ENCODE measurements at places on chromosomes 2 and 18.

DNA sequence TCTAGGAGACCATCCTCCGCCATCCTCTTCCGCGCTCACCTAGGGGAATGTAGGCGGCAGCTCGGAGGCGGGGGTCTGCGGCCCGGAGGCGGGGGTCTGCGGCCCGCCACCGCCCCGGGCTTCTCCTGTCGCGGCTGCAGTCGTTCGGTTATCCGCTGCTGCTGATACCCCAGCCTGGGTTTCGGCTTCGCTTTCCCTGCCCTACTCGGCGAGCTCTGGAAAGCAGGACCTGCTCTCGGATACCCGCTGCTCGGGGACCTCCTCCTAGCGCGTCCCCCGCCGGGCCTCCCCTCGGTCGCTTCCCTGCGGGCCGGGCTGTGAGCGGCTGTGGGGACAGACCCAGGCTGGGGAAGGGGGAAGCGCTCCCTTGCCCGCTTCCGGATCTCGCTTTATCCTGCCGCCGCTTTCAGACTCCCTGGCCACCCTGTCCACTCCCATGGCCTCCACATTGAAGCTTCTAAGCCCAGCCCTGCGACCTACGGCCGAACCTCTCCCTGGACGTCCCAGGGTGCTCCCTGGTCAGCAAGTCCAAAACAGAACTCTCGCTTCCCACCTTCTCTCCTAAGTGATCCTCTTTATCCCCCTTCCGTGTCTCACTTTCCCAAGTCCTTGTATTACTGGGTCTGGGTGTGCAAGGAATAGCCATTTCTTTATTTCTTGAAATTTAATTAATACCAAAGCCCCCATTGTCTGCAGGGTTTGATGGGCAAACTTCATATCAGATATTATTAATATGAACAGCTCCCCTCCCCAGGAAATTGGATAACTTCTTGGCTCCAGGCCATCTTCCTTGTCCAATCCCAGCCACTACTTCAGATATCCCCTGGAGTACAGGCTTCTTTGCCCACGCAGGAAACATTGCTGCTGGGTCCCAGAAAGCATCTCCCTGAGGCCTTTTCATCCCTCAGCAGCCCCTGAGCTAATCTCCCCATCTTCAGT, 769 bp downstream of the FKBP1B start:
- DNase-seq = no peak

- DNase-seq = no peak
These were observed 11.3 kb upstream of the TMEM214 start for GRCh38 chr2:27021253-27022049.

DNA sequence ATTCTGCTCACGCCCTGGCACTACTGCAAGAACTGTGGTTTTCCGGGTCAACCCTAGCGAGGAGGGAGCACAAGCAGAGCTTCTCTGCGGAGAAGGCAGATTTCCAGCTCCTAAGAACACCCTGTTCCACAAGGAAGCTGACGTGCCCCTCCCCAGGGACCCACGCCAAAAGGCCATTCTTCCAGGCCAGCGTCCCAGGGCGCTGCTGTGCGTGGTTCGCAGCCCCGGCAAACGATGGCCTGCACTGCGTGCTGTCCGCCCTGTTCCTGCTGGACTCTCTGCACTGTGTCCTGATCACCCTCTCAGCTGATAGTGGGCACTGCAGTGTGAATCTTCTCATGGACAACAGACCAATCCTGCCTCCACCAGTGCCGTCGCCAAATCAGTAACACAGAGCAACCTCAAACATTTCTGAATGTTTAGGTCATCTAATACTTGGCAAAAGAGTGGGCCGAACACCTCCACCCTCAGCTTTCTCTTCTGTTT, 49.1 kb downstream of the ADI1 start:
- peak; percentile 74 for DNase-seq

GRCh38 chr2:57543211-57543610, 503.4 kb upstream of the VRK2 start:
- DNase-seq = no peak

DNA sequence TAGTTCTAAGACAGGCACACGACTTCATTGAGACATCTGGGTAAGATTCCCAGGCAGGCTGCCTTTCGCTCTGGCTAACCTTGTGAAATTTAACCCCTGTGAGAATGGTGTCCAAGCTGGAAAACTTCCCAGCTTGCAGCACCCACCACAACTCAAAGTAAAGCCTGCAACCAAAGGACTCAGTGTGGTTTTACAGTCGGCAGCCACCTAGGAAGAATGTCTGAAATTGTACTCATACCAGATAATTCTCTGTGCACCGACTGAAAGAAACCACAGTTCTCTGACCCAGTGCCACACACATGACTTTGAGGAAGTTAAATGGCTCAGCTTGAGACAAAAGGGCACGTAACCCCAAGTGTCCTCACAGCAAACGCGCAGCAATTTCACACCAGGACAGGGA, 125.7 kb downstream of the RBMS1 start:
- DNase-seq = no peak

- no peak for DNase-seq
These were observed 108.7 kb downstream of the FEZ2 start for GRCh38 chr2:36489281-36489680.

DNA sequence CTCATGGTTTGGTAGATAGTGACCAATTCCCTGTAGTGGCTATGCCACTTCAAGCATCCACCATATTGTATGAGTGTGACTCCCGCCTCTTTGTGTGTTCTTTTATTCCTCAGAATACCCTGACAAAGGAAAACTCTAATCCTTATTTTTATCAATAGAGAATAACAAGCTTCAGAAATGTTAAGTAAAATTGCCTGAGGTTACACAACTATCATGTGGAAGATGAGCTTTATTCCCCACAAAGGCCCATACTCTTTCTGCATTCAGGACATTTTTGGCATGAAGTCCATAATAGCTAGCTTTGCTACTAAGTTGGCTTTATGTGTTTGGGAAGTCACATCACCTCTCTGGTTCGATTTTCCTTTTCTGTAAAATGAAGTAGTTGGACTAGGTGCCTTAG, 276.8 kb downstream of the PIK3C3 start:
- no peak for DNase-seq

DNA sequence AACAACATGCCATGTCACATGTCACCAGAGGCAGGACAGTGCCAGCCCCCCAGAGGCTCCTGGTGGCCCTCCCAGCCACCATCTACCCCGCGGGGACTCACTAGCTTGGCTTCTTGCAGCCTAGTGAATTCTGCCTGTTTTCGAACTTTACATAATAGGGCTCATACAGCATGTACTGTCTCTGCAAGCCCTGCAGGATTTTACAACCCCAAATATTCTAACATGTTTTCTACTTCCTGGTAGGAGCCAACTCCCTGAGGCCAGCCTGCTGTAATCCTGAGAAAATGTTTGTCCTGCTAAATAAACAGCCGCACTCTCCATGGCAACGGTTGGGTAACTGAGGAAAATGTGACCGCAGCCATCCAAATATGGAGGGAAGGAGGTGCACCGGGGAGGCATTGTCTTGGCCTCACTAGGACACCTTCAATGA, 2.7 kb downstream of the PER2 start:
- DNase-seq = peak; percentile 97

DNA sequence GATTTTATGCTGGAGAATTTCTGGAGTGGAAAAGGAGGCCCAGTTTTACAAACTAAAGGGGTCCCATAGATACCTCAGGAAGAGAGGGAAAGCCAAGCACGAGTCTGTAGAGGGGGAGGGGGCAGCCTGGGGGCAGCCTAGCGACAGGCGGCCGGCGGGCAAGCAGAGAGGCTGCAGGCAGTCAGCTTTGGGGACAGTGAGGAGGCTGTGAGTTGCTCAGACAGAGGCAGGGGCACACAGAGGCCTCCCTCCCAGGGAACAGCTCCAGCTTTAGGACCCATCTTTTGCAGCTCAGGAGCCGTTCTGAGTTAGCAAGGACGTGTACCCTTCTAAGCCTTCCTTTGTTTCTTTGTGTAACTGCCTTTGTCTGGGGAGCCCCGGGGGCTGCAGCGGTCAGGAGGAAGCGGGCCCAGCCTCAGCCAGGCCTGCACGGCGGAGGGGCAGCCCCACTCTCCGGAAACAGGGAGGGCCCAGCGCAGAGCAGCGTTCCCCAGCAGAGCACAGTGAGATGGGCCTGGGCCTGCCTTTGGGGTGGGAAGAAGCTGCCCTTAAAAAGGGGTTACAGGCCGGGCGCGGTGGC, 41.1 kb upstream of the RALBP1 start:
- no peak for DNase-seq

- no peak for DNase-seq
These were observed 540.6 kb downstream of the RIT2 start for GRCh38 chr18:42574871-42575270.

DNA sequence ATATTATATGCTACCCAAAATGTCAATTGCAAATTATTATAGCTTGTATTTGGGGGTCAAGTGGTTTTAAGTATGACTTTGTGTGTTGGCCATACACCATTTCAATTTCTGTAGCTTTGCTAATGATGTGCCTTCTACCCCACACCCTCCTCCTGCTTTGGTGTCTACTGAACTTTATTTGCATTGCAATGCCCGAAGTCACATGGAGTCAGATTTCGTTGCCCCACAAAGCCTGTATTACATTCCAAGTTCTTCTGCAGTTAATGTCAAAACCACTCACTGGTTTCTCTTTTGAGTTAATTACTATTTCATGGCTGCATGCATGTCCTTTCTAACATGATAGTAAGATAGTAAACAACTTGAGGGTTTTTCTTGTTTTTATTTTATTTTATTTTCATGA, 528.9 kb downstream of the RIT2 start:
- no peak for DNase-seq

- peak; percentile 67 for DNase-seq
These were observed 311.7 kb upstream of the PKDCC start for GRCh38 chr2:41736105-41736567.

DNA sequence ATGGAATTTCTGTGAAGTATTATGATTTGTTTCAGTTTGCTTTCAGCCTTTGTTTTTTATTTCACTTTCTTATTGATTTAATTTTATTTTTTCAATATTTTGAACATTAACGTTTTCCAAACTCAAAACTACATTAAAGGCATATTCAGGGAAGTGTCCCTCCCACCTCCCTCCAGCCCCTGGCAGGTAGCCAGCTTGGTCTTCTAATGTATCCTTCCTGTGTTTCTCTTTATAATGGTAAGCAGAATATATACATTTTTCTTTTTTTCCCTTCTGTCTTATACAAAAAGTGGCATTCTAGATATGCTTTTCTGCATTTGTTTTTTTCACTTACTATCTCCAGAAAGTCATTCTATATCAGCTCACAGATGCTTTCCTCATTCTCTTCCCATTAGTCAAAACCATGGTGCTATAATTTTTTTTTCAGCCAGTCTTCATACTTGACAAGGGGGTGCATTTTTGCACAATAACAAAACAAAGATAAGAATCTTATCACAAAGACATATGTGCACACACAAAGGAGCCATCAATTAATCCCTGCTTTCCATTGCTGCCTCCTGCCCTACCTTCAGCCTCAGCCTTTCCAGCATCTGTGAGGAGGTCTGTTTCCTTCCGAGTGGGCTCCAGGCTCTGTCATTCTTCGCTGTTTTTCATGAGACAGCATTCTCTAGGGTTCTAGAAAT, 33.7 kb upstream of the TMEM177 start:
- peak; percentile 20 for DNase-seq

DNA sequence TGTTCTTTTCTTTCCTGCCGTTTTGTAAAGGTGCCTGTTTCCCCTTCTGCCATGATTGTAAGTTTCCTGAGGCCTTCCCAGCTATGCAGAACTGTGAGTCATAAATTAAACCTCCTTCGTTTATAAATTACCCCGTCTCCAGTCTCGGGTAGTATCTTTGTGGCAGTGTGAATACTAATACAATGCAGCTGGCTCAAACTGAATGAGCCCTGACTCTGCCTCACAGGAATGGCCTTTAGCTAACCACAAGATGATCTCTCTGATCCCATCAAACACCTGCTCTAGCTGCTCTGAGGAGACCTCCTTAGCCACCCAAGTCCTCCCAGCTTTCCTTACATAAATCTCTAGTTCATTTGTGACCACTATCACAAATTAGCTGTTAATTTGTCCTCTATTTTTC, 41.5 kb upstream of the CAB39 start:
- DNase-seq = no peak

- peak; percentile 81 for DNase-seq
These were observed 56.5 kb upstream of the CREB1 start for GRCh38 chr2:207473049-207473930.

GRCh38 chr2:38146907-38147307, 71.0 kb upstream of the CYP1B1 start:
- peak; percentile 98 for DNase-seq

DNA sequence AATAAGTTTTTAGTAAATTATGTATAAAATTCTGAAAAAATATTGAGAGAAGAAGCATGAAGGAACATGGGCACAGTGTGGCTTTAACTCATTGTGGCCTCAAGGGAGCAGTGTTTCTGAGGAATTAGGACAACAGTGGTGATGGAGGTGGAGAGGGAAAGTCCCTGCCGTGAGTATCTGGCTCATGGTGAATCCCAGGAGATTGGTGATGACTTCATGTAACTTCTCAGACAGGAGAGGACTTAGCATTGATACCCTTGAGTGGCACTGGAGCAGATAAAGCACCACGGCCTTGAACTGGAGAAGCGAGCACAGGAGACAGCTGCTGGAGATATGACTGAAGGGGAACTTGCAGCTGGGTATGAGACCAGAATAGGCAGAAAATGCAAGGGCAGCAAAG, 35.0 kb upstream of the LRP1B start:
- peak; percentile 82 for DNase-seq

- DNase-seq = no peak
These were observed 18.1 kb downstream of the LPIN2 start for GRCh38 chr18:2994603-2995432.

- DNase-seq = no peak
These were observed 7.3 kb downstream of the CEP192 start for GRCh38 chr18:12998332-12999060.

DNA sequence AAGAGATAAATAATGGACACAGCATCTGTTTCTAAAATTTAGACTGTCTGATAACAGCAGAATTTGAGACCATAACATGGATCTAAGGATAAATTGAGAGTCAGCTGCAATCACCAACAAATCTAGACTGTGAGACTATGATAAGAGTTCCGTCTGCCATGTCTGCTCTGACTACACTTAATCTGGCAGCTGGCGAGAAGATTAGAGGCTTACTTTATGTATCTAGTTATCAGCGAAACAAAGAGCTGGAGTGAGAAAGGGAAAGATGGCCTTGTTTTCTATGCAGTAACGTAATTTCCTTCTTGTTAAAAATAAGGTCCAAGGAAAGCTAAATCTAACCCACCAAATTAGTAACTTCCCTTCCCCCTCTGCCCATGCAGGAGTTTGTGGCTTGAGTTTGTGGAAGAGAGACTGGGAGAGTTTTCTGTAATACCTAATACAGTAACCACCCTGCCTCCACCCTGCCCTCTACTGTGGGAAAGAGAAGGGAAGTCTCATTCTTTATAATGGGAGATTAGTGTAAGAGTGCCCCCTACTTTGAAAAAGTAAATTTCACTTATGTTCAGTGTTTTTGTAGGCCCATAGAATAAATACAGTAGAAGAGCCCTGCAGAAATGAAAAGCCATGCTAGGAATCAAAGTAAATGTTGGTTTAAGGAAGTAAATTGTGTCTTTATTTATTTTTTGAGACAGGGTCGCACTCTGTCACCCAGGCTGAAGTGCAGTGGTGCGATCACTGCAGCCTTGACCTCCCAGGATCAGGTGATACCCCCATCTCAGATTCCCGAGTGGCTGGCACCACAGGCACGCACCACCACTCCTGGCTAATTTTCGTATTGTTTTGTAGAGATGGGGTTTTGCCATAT, 27.5 kb downstream of the EML4 start:
- peak; percentile 41 for DNase-seq
